Right cardiac atrium (tissue), 5 donors: ENCODE measurements at places on chromosomes 12 and 14. TPM values are rescaled to one million over a fixed set of nuclear protein-coding genes. Genes with fewer than 3 reads are reported as not detected.

- no peak for DNase-seq
Measured at GRCh38 chr12:12626471-12626870, 14.8 kb downstream of the CREBL2 start.

INSM2 gene
- polyA plus RNA-seq, result not detected

DNA sequence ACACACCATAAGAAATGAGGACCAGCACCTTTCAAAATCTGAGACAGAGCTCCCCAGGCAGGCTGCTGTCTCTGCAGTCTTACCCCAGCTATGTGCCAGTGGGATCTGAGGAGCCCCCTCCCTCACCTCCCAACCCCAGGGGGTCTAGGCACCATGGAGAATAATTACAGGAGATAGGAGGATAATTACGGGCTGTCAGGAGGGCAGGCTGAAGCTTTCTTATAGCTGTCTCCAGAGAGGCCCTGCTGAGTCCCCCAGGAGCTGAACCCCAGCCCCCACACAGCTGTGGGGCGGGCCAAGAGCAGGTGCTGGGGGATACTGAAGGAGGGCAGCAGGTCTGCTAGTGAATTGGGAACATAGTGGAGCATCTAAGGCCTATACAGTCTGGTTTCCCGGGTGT lies 6.8 kb downstream of the CPNE6 start:
- no peak for DNase-seq

PRIMA1 gene
- 5.9 TPM for polyA plus RNA-seq

SLC6A13 gene
- 2.1 TPM for polyA plus RNA-seq

DNA sequence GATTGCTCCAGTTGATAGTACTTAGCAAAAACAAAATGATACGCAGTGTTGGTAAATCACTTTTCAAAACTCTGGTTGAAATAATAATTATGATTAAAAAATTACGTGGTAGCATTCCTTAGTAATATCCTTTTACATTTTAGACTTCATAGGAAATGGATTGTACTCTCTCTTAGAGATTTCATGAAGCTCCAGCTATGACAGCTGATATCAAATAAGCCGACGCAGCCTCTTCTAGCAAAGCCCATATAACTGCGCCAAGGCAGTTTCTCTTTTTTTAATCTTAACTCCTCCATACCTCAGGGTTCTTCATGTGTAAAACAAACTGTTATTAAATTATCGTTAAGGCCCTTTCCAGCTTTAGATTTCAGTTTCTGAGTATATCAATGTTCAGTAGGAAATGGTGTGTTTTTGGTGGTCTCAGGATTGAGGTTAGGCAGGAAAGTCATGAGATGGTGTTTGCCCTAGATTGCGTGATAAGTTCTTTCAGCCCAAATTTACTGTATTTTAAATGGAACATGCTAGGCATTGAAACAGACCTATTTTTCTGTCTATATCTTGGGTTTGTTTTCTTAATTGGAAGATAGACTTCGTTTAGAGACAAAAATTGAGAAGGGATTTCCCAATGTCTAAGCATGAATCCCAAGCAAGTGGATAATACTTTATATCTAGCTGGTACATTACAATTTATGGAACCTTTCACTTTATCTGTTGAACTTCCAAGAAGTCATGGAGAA lies 902 bp upstream of the CFL2 start:
- DNase-seq, result no peak

GLT1D1 gene
- polyA plus RNA-seq, result 0.07 TPM

- no peak for DNase-seq
Measured at GRCh38 chr14:63964113-63964512, 111.3 kb downstream of the SYNE2 start.

DNA sequence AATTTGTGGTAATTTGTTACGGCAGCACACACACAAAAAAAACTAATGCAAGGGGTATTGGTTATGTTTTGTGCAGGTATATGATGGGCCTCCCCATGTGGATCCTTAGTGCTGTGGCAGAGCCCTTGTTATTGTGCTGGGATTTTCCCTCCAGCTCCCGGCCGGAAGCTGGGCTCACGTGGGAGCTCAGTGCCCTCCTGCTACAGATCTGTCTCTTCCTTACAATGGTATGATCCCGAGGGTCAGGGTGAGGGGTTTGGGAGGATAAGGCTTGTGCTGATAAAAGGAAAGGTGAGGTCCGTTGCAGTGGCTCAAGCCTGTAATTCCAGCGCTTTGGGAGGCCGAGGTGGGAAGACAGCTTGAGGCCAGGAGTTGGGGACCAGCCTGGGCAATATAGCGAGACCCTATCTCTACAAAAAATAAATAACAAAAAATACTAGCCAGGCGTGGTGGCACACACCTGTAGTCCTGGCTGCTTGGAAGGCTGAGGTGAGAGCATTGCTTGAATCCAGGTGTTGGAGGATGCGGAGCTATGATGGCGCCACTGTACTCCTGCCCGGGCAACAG lies 861 bp upstream of the SLC48A1 start:
- no peak for DNase-seq

EVL gene
- 46.6 TPM for polyA plus RNA-seq

IL22 gene
- polyA plus RNA-seq, result not detected

DNA sequence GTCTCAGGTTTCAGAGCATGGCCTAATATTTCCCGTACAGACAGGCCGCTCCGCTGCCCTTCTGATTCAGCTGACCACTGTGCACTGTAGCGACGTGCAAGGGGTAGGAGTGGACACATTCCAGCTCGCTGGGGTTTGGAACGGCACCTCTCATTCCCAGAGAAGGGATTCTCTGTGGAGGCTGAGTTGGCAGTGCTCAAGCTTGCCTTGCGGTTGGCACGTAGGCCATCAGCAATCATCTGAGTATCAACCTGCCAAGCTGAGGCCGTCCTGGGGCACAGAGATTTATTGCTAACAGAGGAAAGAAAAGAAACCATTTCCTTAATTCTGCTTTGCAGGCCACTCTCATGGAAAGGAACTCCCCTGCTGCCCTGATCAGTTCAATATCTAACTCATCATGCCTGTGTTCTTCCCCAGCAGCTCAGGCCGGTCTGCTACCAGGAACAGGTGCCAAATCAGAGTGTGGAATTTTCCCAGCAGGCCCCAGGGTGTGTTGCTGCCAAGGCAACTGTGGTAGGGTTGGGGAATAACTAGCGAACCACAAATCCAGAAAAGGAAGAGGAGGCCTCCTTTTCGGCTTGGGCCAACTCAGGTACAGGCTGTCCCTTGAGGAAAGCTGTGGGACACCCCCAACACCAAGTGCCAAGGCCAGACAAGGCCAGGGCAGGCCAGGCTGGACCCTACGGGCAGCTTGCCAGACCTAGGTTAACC lies 92.5 kb downstream of the SSPN start:
- peak; percentile 67 for DNase-seq

DNA sequence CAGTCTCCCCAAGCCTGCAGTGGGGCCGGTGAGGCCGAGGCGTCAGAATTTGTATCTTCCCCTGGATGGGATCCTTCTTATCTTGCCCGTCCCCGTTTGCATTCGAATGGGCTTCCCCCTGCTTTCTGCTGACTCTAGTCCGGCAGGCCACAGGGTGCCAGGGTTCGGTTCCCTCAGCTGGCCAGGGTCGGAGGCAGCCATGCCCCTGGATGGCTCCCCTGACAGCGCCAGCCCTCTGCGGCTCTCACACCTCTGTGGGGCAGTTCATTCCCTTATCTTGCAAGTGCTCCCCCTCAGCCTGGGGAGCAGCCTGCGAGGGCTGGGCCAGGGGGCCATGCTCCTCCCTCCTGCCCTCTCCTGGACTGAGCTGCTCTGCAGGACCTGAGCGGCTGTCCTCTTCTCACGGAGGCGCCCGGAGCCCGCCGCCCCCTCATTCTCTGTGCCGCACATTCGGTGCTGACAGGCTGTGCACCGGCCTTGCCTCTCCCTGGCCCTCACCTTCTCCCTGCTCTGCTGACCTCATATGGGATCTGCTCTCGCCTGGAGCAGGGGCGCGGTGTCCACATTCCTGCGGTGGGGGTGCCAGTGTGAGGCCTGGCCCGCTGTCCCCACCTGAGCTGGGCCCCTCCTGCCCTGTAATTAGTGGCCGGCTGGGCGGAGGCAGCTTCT lies 32.8 kb downstream of the KIF26A start:
- DNase-seq, result no peak

GARIN6 gene
- polyA plus RNA-seq, result not detected
